Iris pigment epithelial cell (primary cell): ENCODE measurements at places on chromosomes 3 and 15.

- DNase-seq = peak; percentile 42
These were observed 31.1 kb upstream of the RYR3 start for GRCh38 chr15:33279613-33280205.

GRCh38 chr3:142990721-142991120 is 10.6 kb upstream of the U2SURP start:
- DNase-seq = no peak

- peak; percentile 65 for DNase-seq
These were observed 14.4 kb downstream of the SNAPC5 start for GRCh38 chr15:66483131-66483566.

- DNase-seq = no peak
These were observed 198.3 kb downstream of the OPA1 start for GRCh38 chr3:193791041-193792032.

DNA sequence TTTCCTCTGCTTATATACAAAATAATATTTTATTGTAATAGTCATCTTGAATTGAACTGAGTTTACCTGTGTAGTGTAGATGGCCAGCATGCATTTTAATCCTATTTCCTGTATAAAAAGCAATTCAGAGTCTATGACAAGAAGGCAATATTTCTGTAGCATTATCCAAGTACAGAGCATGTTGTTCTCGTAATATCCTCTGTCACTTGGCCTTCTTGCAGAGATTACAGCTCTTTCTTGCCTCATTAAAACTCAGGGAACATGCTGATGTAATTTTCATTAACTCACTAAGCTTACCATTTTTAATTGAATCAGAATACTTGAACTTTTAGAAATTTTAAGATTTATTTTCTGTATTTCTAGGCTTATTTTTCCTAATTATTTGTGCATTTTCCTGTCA is 203.3 kb upstream of the AGTR1 start:
- no peak for DNase-seq

- DNase-seq = no peak
These were observed 417.3 kb downstream of the GABRB3 start for GRCh38 chr15:26355472-26356074.

DNA sequence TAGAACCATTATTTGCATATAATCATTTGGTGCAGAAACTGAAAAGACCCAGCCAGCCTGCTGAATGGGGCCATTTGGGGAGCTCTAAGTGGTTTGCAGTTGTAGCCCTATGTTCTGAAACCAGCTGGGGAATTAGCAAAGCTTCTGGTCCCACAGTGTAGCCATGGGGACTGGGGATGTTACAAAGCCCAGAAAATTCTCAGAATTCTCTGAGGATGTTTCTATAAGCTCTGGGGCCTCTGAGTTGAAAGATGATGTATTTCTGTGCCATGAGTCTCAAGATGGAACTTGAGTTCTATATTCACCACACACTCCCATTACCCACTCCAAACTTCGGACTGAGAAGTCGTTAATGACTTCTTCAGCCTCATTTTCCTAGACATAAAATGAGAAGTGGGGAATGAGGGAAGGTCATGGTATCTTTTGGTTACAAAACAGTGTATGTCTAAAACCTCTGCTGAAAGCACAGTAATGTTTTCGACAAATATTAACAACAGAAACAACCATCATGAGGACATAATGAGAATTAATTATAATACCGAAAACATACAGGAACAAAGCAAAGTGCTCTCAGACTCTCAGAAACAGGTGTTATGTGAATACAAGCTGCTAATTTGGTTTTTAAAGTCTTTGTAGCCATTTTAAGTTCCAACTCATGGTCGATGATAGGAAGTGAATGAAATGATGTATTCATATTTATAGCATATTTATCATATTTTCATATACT is 89.4 kb downstream of the RFTN1 start:
- DNase-seq = no peak

DNA sequence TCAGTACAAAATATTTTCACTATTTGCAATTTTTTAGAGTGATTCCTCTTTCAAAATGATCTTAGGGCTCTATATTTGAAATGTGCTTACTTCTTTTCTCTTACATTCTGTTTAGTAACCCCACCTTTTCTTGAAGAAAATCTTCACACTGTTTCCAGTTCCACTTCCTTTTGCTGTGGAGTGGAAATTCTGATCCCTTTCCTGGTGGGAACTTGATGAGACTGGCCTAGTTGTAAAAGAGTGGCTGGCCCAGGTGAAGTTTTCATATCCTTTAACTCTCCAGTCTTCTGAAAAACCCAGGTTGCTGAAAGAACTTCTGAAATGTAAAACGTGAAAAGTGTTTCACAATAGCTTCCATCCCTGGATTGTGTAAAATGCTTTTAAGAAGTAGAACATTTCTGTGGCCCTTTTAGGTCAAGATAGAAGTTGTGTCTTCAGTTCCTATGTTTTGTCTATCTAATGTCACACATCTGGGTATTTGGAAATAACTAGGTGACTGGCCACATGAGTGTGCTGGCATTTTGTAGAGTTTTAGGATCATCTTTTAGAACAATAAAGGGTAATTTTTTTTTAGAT is 84.8 kb upstream of the LRIG1 start:
- peak; percentile 49 for DNase-seq
